ENCODE measurements at places on chromosomes 7 and 10.

DNA sequence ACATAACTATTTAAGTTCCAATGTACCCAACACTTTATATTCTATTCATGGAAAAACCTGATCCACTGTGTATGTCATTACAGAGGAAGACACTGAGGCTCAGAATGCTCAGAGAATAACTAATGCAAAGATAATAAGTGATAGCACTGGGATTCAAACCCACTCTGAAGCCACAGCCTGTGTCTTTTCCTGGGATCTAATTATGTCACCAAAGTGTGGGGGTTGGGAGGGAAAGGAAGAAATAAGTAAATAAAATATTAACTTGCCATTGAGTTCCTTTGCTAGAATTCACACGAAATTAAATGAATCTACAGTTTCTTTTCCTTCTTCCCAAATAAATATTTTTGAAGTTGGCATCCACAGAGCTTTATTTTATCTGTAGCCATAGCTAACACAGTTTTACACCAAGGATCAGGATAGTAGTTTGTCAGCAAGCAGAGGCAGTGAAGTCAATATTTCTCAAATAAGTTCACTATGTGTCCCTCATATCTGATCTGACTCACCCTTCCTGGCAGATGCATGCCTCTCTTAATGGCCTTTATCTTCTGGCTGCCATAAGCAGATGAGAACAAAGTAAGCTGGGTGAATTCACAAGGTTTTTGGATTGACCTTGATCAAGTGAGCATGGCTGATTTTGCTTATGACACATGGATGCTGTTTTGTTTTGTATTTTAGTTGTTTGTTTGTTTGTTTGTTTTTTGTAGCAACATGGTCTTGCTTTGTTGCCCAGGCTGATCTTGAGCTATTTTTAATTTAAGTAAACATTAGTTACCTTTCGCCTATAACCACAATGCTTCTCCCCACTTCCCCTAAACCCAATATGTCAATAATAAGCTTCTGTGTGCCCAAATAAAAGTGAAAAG is 6.3 kb downstream of the RAPGEF5 start:
- DNase-seq: no peak

GRCh38 chr7:27302590-27302989 is 60.0 kb downstream of the EVX1 start:
- DNase-seq: no peak

- no peak for DNase-seq
Observed at GRCh38 chr10:119393421-119393820, 149.1 kb downstream of the RGS10 start.

- no peak for DNase-seq
Observed at GRCh38 chr7:42180806-42181205, 56.2 kb downstream of the GLI3 start.

- DNase-seq: no peak
Observed at GRCh38 chr10:18402853-18403252, 248.5 kb downstream of the NSUN6 start.

- DNase-seq: no peak
Observed at GRCh38 chr7:152076324-152076821, 50.9 kb downstream of the GALNT11 start.

- DNase-seq: no peak
Observed at GRCh38 chr7:94439893-94440381, 45.2 kb downstream of the COL1A2 start.

GRCh38 chr7:40694991-40695390 is 560.2 kb downstream of the SUGCT start:
- DNase-seq: no peak

GRCh38 chr7:99996755-99997544 is 18.4 kb upstream of the ZKSCAN1 start:
- DNase-seq: no peak

DNA sequence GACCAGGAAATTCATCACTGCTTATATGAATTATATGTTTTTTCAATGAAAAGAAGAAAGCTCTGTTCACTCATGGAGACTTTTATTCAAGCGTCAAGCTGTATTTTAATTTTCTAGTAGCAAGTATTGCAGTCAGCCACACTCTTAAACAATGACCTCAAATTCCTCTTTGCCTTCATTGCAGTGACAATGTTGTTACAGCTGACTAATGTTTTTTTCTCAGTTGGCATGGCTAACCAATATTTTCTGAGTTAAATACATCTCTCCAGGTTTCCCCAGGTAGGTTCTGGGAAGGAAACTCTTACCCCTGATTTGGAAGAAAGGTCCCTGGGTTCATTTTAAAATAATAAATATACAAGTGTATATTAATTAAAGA is 241.5 kb downstream of the WDR11 start:
- no peak for DNase-seq

DNA sequence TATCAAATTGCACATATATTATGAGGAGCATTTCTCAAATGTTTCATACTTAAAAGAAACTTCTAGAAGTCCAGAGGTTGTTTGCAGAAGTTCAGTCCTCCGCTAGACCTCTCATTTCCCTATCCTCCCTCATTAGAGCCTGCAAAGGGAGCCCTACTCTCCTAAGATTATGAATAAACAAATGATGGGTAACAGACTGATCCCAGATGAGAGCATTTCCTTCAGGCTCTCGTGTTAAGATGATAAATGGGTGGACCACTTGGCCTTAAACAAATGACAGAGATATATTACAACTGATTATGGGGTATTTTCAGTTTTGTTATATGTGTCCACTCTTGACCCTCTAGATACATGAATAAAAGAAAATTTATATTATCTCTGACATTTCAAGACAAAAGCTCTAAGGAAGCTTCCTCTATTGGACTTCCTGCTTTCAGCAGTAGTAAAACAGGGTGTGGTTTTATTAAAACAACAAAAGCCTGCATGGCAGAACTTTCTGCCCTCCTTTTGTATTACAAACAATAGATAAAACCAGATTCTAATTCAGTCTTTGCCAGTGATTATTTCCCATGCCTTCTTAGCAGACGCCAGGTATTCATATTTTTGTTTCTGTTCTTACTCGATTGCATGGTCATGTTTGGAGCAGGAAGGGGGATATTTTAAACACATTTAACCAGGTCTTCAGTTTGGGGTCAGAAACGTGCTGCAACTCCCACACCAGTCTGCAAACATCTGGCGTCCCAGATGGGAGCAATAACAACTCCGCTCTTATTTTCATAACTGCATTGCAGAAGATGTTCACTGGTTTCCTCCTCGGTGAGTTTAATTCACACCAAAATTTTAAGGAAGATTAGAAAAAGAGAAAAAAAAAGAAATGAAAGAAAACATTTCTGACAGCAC is 52.4 kb upstream of the FAM204A start:
- DNase-seq: peak; percentile 14

- DNase-seq: no peak
Observed at GRCh38 chr10:108241166-108241565, 1076.7 kb upstream of the SORCS1 start.

DNA sequence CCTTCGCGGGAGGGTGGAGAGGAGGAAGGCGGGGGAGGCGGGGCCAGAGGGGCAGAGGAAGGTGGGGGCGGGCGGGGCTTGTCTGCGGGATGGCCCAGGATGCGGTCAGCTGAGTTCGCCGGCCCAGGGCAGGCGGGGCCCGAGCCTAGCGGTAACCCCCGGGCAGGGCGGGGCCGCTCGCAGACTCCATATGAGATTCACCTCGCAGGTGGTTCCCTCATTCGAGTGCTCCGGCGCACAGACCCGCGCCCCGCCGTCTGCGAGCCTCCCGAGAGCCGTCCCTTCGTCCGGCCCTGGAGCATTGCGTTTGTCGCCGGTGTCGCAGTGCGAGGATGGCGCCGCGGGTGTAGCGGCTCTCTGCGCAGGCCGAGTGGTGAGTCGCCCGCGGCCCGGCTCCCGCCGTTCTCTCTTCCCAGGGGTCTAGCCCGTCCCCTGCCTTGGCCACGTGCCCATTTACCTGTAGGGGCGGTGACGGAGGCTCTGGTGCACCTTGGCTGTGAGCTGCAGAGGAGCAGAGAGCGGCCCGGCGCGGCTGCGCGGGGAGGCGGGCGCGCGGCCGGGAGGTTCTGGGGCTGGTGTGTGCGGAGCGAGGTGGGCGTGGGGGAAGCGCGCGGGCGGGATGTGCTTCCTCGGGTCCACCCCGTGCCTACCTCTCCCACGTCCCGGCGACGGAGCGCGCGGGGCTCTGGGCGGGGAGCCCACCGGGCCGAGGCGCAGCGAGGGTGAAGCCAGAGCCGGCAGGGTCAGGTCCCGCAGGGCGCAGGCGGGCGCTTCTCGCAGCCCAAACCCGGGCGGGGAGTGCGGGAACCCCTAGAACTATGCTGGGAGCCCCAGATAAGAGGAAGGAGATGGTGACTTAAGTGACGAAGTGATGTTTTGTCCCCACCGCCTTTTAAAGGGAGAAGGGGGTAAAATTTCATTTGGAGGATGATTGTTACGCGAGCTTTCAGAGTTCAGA is at the start of gene UPP1:
Gene UPP1, plus strand, starts transcription at position 220 of the 958 bp plus-strand sequence. CDS start 5,519 bp downstream, outside the sequence.
- no peak for DNase-seq

- no peak for DNase-seq
Observed at GRCh38 chr10:13511409-13511808, 17.4 kb downstream of the BEND7 start.

- no peak for DNase-seq
Observed at GRCh38 chr10:11245095-11245479, 227.4 kb downstream of the CELF2 start.

GRCh38 chr7:122676466-122676865 is 22.5 kb downstream of the RNF133 start:
- DNase-seq: no peak

- no peak for DNase-seq
Observed at GRCh38 chr10:95233377-95234034, 39.5 kb downstream of the ACSM6 start.

GRCh38 chr10:7651853-7652470 is 14.8 kb downstream of the ITIH5 start:
- no peak for DNase-seq

GRCh38 chr10:58189269-58189668 is 78.4 kb downstream of the IPMK start:
- no peak for DNase-seq

DNA sequence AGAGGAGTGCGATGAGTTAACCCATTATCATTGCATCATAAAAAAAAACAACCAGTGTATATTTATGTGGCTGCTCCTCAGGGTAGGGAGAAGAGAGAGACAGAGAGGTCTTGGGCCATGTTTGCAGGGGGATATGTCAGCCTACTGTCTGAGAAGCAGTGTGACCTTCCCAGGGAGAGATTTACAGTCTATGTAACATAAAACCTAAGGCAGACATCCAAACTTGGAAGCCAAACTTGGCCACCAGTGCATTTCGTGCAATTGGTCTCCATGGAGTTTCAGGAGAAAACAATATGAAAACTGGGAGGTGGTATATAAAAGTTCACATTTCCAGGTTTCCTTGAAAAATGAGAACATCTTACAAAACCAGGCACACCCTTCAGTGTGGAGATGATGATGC is 85.9 kb upstream of the CXCL12 start:
- DNase-seq: no peak

DNA sequence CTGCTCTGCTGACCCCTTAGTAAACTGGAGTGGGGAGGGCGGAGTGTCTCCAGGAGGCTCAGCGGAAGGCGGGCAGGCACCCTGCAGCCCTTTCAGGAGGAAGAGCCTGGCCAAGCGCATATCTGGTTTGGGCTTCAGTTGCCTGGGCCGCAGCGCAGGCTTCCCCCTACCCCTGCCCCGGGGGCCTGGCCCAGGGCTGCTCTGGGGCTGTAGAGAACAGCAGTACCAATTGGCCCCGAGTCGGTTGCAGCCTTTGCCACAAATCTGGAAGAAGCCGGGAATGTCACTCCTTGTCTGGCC is 28.1 kb upstream of the JAKMIP3 start:
- no peak for DNase-seq

DNA sequence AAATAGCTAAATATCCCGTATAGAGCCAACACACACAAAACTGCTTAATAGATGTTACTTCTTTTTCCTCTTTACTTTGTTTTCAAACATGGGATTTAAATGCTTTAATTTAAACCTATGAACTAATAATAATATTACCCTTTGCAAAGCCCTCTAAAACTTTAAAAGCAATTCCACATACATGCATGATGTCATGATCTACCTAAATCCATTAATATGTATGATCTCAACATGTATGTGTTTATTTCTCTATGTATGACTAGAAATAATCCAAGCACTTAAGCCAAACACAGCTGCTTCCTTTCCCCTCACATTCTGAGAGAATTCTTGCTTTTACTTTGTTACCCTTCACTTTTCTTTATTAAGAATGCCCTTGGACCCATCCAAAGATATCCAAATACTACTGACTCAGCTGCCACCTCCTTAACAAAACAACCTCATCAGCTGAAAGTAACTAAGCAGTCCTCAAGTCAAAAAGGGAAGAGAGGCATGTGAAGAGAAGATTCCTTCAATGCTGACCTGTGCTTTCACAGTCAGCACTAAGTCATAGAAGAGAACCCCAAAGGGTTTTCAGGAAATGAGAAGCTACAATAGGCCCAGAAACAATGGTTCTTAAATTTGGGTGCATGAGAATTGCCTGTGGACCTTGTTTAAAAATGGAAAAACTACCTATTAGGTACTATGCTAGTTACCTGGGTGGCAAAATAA is 266.4 kb upstream of the LRGUK start:
- DNase-seq: no peak
